Activated CD4-positive, CD25-positive, alpha-beta regulatory T cell treated with anti-CD3 and anti-CD28 coated beads, Interleukin-2, amount 50 U/mL, for 24 hours (primary cell): ENCODE measurements at places on chromosomes 1 and 21.

DNA sequence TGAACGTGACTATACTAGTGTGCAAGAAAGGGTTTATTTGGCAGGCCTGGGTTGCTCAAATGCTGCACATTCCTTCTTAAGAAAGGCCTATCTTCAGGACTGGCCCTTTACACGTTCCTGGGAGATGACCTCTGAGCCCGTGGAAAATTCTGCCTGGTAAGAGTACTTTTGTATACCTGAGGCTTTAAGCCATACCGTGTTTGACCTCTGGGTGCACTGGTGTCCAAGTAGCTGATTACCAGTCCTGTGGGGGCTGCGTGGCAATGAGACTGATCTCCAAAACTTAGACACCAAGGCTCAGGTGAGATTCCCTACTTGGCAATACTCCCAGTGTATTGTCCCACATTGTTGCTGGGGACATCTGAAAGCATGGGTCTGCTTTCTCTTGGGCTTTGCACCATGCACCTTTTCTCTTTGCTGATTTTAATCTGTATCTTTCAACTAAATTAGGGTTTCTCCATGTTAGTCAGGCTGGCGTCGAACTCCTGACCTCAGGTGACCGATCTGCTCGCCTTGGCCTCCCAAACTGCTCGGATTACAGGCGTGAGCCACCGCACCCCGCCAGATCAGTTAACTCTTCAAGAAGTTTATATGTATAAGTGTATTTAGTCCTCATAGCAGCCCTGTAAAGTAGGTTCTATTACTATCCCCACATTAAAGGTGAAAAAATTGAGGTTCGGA lies 44.5 kb downstream of the TRIM33 start:
- ATAC-seq: no peak

DNA sequence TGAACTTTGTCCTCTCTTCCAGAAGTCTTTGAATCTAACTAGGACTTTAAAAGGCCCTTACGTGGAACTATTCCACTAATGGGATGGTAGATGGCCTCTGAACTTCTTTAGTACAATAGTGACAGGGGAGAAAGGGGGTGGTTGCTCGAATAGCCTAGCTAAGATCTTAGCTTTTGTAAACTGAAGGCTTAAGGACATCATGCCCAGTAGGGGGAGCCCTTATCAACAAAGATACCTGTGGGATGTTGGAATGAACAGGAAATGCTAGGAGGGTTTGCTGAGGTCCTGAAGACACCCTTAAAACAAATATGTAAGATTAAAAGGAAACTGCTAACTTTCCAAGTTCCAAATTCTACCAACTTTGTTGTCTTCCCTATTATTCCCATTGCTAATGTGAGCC lies 33.2 kb downstream of the NHLH2 start:
- no peak for ATAC-seq

DNA sequence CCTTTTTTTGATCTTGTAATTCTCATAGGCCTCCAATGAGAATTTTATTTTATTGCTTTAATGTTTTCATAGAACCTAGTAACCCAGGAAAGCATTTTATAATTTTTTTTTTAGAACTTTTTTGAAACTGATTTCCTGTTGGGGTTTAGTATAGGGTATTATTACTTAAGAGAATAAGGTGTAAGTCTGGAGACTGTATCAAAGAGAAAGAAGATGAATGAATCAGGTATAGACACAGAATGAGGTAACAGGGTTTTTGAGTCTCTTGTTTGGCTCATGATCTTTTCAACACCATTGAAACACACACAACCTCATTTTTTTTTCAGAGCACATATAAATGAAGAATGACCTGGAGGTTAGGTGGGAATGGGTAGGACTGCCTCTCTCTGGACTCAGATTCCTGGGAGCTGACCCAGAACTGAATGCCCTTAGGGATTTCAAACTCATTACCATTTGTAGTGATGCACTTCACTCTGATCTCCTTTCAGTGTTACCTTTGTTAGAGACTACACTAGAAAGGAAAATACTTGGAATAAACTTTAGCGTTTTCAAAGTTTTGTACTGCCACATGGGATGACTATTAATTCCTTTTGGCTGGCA lies 51.0 kb downstream of the EPB41 start:
- peak; percentile 51 for ATAC-seq

GRCh38 chr21:43893536-43894205 lies 28.6 kb downstream of the AGPAT3 start:
- ATAC-seq: peak; percentile 95

- no peak for ATAC-seq
Measured at GRCh38 chr1:207676153-207676552, 31.2 kb downstream of the CR1L start.

GRCh38 chr1:43796111-43796581 lies 88.8 kb downstream of the ST3GAL3 start:
- no peak for ATAC-seq

GRCh38 chr1:41053316-41053715 lies 31.8 kb upstream of the SLFNL1 start:
- no peak for ATAC-seq

DNA sequence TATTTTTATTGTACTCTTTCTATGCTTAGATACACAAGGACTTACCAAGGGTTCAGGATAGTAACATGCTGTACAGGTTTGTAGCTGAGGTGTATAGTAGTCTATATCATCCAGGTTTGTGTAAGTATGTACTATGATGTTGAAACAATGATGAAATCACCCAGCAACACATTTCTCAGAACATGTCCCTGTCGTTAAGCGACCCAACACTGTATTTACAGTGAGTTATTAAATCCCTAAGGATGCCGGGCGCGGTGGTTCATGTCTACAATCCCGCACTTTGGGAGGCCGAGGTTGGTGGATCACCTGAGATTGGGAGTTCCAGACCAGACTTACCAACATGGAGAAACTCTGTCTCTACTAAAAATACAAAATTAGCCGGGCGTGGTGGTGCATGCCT lies 21.6 kb upstream of the RCOR3 start:
- ATAC-seq: no peak
